ENCODE measurements at places on chromosomes 13 and 19.

- DNase-seq, result no peak
Measured at GRCh38 chr19:16661480-16662034, 618 bp downstream of the TMEM38A start.

DNA sequence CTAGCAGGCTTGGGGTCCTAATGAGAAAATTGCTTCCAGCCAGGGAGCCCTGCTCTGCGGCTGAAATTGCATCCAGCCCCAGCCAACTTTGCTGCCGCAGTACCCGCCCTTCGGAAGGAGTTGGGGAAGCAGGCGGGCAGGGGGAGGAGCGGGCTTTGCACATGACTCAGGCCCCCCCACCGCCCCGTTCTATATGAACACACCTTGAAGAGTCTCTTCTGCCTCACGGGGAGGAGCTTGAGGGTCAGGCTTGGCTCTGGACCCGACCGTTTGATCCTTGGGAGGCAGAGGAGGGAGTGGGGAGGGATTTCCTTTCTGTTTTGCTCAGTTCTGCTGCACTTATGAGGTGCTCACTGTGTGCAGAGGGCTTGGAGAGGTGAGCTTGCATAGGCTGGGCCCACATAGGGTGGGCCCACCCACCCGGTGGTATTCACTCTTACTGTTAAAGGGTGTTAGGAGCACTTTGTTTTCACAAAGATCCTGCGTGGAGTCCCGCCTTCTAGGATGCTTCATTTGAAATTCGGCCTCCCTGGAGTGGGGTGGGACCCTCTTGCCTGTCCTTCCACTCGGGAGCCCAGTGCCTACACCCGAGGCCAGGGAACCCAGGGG is 46.5 kb downstream of the LYL1 start:
- DNase-seq, result peak; percentile 95

GRCh38 chr19:3238066-3238561 is 13.7 kb downstream of the CELF5 start:
- no peak for DNase-seq

DNA sequence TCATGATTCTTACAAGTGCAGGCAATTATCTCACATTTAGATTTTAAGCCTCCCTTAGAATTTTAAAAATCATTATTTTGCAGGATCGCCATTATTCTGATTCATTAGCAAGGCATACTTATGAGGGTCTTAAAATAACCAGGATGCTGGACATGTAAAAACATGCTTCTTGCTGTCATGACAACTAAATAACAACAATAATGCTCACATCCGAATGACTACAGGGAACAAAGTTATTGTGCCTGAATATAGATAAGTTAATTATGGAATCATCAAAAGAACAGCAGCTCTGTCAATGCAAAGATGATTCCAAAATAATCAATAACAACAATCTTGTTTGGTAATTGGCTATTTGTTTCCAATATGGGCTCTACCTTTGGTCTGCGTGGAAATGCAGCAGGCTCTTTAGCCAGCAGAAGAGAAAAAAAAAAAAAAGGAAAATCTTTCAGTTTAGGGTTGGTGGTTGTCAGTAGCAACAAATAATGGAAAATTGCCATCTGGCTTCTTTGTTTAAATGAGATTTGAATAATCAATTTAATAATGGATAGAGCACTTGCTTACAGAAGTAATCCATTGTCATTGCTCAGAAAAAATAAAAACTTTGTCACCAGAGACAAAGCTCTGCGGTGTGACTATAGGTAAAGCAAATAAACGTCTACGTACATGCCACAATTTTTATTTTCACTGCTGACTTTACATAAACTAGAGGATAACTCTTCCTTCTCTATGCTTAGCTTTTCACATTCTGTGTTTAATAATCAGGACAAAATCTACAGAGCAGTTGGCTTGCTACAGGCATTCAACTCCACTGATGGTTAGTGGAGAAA is 468.9 kb upstream of the TSHZ3 start:
- no peak for DNase-seq

DNA sequence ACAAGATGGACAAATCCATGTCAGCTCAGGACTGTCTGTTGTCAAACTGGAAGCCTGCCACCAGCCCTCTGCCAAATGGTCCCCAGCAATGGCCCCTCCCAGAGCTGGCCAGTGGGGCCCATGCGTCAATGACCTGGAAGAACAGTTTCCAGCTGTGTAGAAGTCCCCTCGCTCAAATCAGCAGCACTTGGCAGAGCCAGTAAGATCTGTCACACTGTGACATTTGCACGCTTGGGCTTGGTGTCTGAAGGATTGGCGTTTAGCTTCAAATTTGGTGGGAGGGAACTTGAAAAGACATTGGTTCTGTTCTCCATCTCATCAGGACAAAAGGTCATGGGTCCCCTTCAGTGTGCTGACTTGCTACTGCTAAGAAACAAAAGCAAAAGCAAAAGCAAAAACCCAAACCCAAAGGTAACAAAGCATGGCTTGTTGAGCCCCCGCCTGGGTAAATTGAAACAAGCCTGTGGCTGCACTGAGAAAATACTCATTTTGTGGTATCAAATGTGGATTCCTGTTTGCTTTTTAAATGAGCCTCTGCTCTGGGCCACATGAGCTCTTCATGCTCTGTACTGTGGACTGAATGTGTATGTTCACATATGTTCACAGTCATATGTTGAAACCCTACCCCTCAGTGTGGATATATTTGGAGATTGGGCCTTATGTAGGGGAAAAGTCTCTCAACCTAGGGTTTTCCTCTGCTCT is 253.6 kb upstream of the MAB21L1 start:
- DNase-seq, result no peak

- no peak for DNase-seq
Measured at GRCh38 chr13:21544515-21544914, 59.5 kb downstream of the MICU2 start.

DNA sequence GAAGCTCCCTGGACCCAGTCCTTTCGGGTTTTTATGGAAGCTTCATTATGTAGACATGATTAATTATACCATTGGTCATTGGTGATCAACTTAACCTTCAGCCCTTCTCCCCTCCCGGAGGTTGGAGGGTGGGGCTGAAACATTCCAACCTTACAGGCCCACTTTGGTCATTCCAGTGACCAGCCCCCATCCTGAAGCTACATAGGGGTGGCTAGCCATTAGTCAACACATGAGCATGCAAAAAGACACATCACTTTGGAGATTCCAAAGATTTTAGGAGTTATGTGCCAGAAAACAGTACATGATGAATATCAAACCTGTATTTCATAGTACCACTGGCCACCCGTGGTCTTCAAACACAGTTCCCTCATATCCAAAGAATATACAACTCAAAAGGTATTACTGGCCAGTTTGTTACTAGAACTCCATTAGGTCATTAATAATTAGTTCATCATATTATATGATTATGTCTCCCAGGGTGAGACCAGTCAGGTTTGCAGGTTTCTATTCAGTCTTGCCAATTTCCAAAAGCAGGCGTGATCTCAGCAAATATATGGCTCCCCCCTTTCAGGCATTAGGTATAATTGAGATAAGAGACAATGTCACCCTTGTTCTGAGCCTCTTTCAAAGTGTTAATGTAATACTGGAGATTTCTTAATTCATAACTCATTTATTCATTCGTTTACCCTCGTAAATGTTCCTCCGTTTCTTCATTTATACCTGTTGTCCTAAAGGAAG is 11.1 kb downstream of the PPP5C start:
- no peak for DNase-seq

GRCh38 chr13:77678691-77679235 is 18.7 kb upstream of the SLAIN1 start:
- DNase-seq, result no peak

Measured in NCI-H226 (cell line).